ENCODE measurements at places on chromosomes 3 and 15. TPM values are rescaled to one million over a fixed set of nuclear protein-coding genes. Genes with fewer than 3 reads are reported as not detected.

The CKMT1B gene
- polyA plus RNA-seq: 0.14 TPM

The LTF gene
- polyA plus RNA-seq: 1.9 TPM

The HES1 gene
- polyA plus RNA-seq: 7.1 TPM

The DUOXA2 gene
- polyA plus RNA-seq: 0.11 TPM

The ADCY5 gene
- 1.2 TPM for polyA plus RNA-seq

The GPR27 gene
- 0.21 TPM for polyA plus RNA-seq

The GYG1 gene
- 164 TPM for polyA plus RNA-seq

The PRSS50 gene
- polyA plus RNA-seq: 0.07 TPM

The SCG3 gene
- polyA plus RNA-seq: 0.06 TPM
